Stimulated activated CD4-positive, alpha-beta T cell treated with anti-CD3 and anti-CD28 coated beads, Interleukin-1b, Interleukin-23, amount 100 ng/mL, for 24 hours (primary cell): ENCODE measurements at places on chromosomes 1 and 21.
A peak's percentile ranks its signal among the peaks of the same experiment; 100 is the strongest.

- no peak for DNase-seq
Observed at GRCh38 chr21:42701706-42702456, 48.5 kb downstream of the PDE9A start.

DNA sequence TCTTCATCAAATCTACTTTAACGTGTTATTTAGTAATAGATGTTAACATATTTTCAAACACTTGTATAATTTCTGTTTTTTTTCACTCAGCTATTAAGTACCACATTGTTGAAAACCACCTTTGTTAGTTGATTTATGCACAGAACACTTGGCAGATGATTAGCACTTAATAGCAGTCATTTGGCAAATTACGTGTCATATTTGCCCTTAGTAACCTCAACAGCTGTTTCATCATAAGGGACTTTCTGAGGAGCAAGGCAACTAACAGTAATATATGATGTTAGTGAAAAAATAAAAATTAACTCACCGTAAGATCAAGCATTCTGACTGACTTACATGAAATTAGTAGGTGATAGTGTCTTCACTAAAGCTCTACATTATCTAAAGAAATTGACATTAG lies 186.4 kb downstream of the HMCN1 start:
- DNase-seq = no peak

GRCh38 chr1:150813028-150813707 lies 5.1 kb upstream of the CTSK start:
- DNase-seq = no peak

DNA sequence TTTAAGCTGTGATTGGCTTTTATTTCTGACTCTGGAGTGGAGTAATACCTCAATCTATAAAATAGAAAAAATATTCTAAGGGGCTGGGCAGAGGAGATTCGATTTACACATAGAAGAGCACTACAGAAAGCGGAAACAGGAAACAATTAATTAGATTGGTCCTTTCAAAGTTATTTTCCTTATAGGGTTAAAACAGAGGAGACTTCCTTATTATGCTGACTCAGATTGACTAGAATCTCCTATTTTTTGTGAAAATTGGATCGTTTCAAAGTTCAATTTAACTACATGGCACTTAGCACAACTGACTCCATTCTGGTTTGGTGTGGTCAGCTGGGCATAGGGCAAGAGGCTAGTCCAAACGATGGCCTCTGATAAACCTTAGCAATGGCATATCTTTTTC lies 48.3 kb upstream of the NCAM2 start:
- no peak for DNase-seq

DNA sequence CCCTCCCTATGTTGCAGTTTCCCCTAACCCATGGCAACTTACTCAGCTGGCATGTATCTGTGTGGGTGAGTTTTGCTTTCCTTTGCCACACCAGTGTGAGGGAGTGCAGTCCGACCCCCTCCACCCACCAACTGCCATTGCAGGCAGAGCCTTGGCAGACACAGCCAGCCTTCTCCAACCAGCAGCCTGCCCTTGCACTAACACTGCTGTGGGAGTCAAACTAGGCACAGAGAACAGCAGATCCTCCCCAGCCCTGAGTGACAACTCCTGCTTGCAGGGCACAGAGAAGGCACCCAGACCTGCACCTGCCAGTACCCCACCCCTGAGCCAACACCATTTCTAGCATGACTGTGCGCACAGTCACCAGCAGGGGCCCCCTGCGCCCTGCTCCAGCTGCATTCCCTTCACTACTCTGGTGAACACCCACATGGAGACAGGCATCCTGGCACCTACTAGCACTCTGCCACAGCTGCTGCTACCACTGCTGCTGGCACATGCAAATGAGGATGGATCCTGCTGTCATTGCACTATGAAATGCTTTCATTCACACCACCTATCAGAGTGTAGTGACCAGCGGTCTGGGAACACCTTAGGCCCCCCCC lies 98.4 kb downstream of the MAGI3 start:
- no peak for DNase-seq

DNA sequence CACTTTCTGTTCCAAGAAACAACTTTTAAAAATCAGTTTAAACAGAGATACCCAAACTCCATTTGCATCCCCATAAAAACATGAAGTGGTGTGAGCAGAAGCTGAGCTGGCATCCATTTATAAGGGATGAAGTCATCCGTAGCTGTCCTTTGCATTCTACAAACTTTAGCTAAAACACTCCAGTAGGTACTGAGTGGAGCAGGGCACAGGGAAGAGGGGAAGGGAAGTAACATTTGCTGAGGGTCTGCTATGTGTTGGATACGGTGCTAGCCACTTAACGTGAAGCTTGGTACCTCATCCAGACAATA lies 32.9 kb downstream of the VWA5B1 start:
- no peak for DNase-seq

- DNase-seq = no peak
Observed at GRCh38 chr1:43349594-43350306, 9.0 kb upstream of the CDC20 start.

GRCh38 chr1:113399062-113399583 lies 8.8 kb downstream of the MAGI3 start:
- no peak for DNase-seq

DNA sequence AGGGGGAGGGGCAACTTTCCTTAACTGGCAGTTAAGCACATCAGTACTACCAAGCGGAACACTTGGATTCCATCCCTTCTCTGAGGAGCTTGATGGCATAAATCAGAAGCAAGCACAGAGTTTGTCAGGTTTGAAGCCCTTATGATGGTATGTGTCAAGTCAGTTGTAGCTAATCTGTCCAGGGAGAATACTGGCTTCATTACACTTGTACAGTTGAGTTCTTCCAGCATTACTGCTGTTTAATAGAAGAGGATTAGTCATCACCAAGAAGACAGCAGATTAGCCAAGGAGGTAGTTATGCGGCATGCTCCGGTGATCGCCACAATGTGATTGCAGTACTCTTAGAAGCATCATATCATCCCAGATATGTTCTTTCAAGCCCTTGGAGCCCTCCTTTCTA lies 2.1 kb upstream of the TDRD5 start:
- no peak for DNase-seq

- DNase-seq = no peak
Observed at GRCh38 chr1:83996191-83996590, 2.7 kb downstream of the TTLL7 start.

- no peak for DNase-seq
Observed at GRCh38 chr1:33332881-33333280, 12.0 kb upstream of the A3GALT2 start.

DNA sequence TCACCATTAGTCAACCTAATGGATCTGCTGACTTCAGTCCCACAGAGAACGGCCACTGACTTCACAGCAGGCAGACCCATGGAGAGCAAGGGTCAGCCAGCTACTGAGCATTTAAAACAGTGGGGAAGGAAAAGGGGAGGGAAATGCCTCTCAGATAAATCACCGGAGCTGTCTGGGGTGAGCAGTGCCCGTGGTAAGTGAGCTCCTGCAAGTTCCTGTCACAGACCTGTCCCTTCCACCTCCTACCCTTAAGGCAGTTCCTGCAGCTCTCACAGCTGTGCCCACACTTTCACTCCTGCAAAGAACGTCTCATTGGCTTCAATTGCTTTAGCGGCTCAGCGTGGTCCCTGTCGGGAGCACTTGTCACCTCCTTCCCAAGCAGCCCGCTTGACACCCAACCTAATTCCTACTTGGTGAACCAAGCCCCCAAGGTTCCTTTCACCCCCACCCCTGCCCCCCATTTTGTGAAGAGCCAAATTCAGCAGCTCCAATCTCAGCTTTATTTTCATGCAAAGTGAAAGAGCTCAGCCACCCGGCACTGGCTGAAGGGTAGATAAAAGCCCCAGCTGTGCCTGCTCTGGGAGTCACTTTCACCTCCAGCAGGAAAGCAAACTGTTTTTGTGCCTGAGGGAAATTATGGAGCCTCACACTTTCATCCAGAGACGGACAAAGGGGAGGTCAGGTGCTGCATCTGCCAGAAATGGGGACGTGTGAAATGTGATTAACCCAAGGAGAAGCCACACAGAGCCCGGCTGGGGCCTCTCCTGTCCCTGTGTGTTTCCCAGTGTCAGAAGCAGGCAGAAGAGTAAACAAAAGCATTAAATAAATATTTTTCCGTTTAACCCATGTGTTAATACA lies 306.2 kb downstream of the TTLL7 start:
- no peak for DNase-seq

DNA sequence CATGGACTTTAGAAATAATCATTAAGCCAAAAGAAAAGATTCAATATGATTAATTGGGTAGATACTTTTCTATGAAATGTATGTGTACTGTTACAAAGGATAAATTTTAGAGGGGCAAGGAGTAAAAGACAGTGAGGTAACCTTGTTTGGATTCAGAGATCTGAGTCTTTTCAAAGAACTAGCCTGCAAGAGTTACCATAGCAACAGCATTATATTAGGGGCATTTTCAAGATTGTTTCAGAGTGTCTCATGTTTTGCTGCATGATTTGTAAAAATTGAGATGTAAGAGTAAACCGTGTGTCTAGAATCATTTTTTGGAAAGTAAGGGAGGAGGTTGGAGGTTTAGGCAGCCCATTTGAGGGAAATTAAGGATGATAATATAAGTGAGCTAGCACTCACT lies 70.6 kb upstream of the KIAA1614 start:
- no peak for DNase-seq

DNA sequence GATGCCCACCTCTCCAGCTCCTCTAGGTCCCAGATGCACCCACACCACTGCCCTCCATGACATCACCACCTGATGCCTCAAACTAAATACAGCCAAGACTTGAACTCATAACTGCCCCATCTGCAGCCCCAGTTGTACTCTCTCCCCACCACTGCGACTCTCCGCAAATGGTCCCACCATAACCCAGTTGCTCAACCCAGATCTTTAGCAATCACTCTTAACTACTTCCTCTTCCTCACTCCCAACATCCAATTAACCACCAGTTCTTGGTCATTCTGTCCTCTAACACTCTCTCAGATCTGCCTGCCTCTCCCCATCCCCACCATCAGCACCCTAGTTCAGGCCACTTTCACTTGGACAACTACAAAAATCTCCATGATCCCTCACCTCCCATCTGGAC lies 36.8 kb upstream of the PLA2G2C start:
- DNase-seq = no peak

- no peak for DNase-seq
Observed at GRCh38 chr1:82994616-82995263, 1004.2 kb downstream of the TTLL7 start.

GRCh38 chr1:171590022-171590421 lies 32.0 kb upstream of the MYOCOS start:
- no peak for DNase-seq

- no peak for DNase-seq
Observed at GRCh38 chr1:115322631-115323030, 15.4 kb downstream of the NGF start.

DNA sequence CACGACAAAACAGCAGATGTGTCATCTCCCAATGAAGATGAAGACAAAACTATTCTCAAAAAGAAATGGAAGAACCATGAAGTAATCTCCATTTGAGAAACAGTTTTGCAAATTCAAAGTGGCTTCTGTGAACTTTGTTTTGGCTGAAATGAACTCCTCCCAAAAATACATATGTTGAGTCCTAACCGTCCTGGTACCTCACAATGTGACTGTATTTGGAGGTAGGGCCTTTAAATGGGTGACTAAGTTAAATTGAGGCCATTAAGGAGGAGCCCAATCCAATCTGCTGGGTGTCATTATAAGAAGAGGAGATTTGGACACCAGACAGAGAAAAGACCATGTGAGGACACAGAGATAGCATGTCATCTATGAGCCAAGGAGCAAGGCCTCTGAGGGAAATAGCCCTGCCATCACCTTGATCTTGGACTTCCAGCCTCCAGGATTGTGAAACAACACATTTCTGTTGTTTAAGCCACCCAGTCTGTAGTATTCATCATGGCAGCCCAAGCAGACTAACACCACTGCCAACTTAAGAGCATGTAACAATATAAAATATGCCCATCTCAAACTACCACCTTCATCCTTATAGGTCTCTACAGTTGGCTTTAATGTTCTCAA lies 38.3 kb upstream of the KCNE1 start:
- no peak for DNase-seq

- DNase-seq = peak; percentile 35
Observed at GRCh38 chr1:91731815-91732214, 154.1 kb downstream of the TGFBR3 start.

DNA sequence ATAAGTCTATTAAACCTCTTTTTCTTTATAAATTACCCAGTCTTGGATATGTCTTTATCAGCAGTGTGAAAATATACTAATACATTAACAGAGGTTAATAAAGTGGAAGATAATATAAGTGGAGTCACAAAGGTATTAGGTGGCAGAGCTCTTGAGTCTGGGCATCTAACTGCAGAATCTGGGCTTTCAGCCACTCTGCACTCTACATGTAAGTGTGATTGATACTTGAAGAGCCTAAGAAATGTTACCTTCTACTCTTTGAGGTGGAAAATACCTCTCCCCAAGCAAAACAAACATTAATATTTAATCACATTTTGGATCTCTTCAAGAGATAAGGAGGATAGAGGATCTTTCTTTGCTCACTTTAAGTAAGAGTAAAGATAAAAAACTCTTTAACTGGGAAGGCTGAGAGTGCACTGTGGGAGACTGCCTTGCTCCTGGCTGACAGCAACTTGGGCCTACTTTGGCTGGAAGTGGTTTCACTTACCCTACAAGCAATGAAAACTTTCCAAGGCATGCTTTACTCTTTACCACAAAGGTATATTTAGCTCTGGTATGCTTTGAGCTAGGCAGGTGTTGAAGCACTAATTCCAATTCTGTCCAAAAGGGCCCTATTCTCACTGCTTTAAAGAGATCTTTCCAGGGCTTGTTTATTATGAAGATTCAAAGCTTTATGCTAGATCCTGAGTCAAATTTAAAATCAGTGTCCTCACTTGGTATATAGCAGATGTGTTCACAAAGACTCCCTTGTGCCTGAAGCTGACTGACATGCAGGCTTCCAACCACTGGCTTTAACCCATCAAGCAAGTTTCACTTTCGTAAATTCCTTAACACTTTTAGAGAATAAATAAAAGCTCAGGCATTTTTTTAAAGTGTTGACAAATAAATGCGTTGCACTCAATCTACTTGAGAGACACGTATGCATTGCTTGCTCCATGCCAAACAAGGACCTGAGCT lies 245.3 kb upstream of the ZP4 start:
- no peak for DNase-seq

GRCh38 chr1:98458511-98459485 lies 202.7 kb upstream of the SNX7 start:
- no peak for DNase-seq

GRCh38 chr21:31623664-31624063 lies 35.8 kb upstream of the SOD1 start:
- no peak for DNase-seq

DNA sequence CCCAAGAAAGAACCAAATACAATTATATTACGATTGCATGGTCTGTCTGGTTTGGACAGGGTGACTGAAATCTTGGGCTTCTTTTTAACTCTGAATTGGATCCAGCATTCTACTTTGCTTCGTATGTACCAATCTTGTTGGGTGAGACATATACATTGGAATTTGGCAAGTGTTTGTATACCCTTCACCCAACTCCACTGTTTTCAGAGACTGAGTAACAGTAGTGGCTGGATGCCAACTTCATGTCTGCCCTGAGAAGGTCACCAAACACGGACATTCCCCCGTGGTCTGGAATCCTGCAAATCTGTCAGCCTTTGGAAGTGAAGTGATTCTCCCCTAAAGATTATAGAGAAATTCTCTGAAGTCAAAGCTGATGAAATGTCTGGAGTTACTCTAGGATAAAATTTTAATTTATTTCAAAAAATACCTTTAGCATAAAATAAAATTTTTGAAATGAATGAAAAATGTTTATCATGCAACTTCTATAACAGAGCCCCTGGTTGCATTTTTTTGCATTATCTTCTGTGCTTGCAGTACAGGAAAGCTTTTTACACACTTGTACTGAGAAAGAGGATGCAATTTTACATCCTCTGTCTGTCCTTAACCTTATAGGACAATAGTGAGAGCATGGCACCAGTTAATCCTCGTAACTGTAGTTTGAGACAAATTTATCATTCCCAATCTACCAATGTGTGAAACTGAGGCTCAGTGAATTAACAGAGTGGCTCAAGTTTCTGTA lies 201.8 kb downstream of the DISC1 start:
- no peak for DNase-seq
